ENCODE measurements at places on chromosomes 16 and 17.

- no peak for DNase-seq
Measured at GRCh38 chr17:30790279-30790678, 34.2 kb downstream of the CRLF3 start.

DNA sequence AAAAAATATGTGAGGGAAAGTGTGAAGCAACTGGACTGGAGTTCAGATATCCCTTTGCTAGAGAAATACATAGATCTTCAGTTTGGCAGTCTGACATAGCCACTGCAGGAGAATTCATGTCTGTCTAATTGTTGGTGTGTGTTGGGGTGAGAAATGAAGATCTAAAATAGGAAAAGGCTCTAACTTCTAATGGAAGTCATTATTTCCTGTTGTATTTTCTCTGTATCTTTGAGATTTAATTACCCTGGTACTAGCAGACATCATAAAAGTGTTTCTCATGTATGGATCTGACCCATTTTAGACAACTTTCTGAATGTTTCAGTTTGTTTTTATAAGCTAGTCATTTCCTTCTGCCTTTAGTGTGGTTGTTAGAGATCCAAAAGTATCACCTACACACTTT lies 128.3 kb downstream of the NLK start:
- DNase-seq, result no peak

DNA sequence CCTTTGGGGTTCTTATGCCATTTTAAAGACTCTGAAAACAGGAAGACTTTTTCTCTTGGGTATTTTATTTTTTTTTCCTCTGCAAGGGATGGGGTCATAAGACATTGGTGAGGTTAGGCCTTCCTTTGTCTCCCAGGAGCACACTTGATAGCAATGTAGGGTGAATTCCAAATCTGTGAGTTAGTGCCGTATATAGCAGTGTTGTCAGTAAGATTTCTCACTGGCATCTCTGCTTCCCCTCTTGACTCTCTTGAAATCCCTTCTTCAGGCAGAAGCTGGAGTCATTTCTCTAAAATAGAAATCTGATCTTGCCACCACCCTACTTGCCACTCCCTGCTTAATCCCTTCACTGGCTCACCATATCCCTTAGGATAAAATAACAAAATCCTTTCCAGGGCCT lies 529.7 kb downstream of the WWOX start:
- DNase-seq, result no peak

DNA sequence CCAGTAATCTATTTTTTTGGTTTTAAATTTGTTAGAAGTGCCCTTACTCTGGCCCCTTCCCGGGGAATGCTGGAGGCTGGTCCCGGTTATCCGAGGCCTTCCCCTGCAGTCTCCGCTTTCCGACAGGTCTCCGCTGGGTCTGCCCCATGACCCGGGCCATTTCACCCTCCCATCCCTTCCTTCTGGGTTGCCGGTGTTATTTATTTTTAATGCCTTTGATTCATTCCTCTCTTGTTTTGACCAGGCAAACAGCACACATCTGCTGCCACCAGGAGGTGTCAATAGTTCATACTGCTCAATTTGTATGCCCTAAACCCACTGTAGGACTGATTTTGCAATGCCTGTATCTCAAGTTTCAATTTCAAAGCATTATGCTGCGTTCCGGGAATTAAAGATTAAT lies 113.2 kb upstream of the IRX5 start:
- peak; percentile 40 for DNase-seq

DNA sequence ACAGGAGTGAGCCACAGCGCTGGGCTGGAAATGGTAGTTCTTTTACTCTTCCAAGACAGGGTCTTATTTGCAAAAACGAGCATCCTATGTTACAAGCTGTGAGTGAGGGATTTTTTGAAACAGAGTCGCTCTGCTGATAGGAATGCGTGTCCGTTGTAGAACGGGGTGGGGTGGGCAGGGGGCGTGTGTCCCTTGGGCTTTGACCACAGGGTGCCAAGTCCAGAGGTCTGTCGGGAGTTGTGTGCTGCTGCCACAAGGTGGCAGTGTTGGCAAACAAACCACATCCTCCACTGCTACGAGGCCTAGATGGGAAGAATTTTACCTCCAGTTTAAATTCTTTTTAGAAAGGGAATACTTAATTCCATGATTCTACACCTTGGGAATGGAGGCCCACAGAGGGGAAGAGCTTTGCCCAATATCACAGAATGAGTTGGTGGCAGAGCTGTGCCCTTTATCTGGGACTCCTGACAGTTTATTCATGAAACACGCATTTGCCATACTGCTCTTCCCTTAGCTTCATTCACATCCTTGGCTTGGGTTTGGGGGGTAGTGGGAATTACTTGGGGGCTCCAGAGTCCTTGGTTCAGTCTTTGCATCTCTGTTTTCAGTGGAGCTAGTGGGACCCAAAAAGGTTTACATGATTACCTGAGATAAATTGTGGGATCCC lies 30.6 kb upstream of the ETV4 start:
- DNase-seq, result peak; percentile 57

DNA sequence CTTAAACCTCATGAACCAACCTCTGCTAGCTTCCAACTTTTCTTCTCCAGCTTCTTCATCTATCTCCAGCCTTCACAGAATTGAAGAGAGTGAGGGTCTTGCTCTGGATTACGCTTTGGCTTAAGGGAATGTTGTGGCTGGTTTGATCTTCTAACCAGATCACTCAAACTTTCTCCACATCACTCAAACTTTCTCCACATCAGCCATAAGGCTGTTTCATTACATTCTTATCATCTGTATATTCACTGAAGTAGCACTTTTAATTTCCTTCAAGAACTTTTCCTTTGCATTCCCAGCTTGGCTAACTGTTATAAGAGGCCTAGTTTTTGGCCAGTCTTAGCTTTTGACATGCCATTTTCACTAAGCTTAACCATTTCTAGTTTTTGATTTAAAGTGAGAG lies 52.3 kb downstream of the CACNG1 start:
- DNase-seq, result no peak

GRCh38 chr17:68507576-68507975 lies 4.7 kb upstream of the PRKAR1A start:
- peak; percentile 72 for DNase-seq

DNA sequence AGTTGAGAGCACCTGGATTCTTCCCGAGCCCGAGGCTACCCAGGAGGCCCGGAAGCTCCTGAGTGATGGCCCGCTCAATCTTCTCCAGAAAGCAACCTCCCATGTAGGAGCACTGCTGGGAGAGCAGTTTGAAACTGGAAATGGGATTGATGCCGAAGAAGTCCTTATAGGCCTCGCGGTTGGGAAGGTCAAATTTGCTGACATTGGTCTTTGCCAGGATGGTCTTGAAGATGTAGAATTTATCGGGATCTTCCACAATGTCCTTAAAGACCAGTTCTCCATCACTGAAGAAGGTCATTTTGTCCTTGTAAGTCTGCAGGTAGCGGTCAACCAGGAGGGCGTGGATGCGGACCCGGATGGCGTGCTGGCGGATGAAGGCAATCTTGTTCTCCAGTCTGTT lies 49.7 kb downstream of the SRL start:
- no peak for DNase-seq

DNA sequence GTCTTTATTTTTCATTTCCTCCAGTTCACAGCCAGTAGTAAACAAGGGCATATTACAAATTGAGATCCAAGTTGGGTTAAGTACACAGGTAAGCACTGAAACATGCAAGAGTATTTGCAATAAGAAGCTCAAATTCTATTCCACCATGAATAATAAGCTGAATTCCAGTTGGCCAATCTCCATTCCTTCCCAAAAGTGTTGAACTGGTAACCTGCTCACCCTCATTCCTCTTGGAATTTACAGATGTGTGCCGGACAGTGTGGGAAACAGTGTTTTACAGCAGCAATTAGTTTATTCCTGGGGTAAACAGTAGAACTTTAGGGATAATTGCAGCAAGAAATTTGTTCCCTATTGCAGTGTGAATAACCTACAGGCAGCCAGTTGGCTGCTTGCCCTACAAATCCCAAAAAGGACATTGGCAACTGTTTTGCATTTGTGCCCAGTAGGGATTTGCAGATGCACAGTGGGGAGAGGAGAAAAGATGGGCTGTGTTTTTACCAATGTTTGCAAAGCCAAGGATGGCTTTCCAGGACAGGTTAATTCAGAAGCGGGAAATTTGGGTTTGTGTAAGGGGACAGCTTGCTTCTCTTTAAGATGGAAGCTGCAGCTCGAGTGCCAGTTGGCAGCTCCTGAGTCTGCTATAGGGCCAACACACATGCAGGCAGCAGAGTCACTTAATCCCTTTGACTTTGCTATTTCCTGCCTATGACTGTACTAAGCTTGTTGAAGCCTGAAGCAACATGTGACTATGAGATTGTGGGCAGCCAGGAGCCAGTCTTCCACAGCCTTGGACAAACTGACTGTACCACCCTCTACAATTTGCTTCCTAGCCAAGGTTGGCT lies 318.9 kb downstream of the MAP2K6 start:
- peak; percentile 73 for DNase-seq

DNA sequence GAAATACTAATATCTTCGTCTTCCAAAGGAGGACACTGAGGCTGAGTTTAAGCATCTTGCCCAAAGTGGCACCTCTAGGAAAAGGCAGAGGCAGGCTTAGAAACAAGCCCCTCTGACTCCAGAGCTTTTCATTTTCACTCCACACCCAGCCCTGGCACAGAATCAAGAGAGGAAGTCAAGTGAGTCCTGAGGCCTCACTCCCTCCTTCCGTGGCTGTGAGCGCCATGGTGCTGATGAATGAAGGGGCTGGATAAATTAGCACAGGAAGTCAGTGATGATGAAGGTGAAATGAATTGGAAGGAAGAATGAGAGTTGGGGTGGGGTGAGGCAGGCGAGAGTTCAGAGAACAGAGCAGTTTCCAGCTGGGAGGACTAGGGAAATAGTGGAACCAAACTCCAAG lies 179.3 kb downstream of the TMEM132E start:
- no peak for DNase-seq

DNA sequence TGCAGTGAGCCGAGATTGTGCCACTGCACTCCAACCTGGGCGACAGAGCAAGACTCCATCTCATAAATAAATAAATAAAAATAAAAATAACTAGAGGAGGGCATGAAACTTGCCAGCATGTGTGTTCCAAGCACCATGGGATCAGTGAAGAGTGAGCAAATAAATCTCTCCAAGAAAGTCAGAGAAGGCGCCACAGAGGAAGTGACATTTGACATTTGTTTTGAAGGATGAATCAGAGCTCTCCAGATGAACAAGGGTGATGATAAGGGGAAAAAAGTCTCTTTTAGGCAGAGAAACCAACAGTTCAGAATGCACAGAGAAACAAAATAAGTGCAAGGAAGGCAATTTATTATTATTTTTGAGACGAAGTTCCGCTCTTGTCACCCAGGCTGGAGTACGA lies 50.3 kb downstream of the IST1 start:
- DNase-seq, result no peak

- DNase-seq, result no peak
Measured at GRCh38 chr16:23342083-23342640, 40.1 kb downstream of the SCNN1B start.

All from foreskin melanocyte (primary cell).